Stimulated activated CD4-positive, alpha-beta T cell treated with anti-CD3 and anti-CD28 coated beads, Interleukin-15, amount 100 ng/mL, for 48 hours (primary cell): ENCODE measurements at places on chromosomes 16 and 17.

- DNase-seq, result no peak
Measured at GRCh38 chr17:82272495-82273326, 789 bp downstream of the CSNK1D start.

- DNase-seq, result no peak
Measured at GRCh38 chr16:80718480-80719220, 85.7 kb downstream of the CDYL2 start.

DNA sequence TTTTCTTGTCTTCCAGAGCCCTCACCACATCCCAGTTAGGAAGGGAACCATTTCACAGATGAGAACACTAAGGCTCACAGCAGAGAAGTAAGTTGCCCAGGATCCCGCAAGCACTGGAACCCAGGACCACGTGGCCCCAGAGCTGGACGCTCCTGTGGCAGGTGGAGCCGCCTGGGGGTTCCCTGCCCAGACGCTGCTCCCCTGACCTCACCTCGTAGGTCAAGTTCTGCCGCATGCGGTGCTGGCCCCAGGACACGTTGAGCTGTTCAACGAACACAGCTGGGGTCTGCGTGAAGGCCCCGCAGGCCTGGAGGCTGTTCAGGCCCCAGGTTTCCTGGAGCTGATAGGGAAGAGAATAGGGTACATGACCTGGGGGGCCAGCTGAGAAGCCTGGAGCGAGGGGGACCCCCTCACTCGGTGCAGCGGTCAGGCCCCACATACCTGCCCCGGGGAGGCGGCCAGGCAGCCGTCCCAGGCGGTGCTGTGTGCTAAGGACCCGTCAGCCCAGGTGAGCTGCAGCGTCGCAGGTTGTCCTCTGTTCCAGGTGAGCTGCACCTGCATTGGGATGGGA lies 54.1 kb downstream of the RMI2 start:
- DNase-seq, result no peak

GRCh38 chr17:27888945-27889344 lies 4.2 kb downstream of the LYRM9 start:
- DNase-seq, result no peak

DNA sequence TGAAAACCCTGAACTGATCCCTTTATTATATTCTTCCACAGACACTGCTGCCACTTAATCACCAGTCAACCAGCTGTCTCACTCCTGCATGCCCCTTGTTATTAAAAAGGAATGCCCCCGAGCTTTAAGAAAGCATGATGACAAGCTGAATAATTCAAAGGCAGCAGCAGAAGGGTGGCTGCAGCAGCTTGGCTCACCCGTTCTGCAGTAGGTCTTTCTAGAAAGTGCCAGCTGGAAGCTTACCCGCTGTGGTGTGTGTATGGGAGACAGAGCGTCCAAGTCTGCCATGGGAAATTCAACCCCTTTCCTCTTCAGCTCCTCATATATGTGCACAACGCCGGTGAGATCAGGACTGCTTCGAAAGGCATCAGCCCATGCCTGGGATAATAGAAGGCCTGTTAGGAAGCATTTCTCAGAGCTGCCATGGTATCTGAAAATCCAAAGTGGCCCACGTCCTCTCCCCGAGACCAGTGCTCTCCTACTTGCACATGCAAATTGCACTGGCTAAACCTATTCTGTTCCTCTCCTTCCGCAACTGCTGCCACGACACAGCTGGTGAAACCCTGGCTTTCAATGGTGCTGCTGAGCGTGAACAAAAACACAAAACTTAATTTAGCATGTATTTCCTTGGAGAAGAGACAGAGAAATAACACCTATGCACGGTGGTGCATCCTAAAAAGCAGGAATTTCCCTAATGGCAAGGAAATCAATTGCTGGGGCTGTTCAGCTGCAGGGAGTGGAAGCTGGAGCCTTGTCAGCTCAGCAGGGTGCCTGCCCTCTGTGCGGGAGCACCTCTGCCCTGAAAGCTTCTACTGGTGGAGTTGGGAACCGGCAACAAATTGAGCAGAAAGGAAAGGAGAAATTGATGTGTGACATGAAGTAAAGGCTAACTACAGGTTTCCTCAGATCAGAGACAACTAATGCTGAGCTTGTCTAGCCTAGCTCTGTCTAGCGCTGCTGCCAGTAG lies 47.9 kb upstream of the SREBF1 start:
- DNase-seq, result no peak

DNA sequence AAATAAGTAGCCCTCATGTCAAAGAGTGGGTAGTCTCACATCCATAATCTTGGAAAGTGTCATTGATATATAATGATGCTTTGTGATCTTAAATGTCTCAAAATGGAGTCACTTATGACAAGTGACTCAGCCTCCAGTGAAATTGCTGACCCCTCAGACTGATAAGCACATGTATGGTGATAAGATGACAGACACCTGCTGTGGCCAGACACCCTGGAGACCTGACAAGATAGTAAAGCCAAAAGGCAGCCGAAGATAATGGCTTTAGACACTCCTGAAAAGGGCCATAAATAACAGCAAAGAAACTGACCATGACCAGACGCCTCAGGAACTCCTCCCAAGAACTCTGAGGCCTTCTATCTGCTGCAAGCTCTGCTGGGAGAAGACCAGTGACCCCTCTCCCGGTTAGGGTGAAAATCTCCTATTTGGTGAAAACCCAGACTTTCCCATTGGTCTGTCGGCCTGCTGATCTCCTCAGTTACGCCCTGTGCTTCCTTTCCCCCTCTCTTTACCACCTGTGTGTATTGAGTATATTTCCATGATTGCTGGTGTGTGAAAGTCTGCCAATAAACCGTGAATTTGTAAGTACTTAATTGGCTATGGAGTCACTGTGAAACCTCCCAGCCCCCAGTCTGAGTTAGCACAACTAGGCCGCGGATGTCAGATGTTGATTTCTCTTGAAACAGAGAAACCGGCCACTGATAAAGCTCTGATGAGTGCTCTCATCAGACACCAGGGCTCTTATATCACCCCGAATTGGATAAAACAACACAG lies 226.7 kb upstream of the MYOCD start:
- DNase-seq, result no peak

- DNase-seq, result no peak
Measured at GRCh38 chr16:88902744-88903143, 36.3 kb upstream of the PABPN1L start.

DNA sequence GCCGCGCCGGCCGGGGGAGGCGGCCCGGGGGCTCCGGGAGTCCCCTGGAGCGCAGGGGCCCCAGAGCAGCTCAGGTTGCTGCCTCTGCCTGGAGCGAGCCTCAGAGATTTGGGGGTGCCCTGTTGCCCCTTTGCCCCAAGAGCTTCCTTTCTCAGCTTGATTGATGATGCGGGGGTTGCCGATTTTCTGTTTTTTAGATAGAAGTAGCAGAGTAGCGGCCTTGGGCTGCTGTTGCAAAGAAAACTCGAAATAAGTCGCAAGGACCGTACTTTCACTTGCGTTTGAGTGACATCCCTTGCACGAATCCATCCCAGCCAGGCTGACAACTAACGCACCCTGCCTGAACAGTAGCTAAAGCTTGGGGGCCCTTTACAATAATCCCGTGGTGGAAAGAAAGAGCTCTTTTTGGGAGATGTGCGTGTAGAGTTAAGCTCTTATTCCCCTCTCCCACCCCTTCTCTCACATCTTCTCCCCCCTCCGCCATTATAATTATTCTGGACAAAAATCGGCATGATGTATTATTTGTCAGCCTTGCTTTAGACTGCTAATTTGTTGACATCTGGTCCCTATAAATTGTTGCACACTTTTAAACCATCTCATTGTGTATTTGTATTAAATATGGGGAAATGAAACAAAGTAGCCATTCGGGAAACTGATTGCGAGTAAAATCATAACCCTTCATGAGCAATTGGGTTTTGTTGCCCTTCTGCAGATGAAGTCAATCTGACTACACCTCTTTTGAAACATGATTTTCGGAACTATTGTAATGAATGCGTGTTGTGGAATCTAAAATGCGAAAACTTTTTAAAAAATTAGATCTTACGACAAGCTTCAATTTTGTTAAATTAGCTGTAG lies 873 bp downstream of the USP10 start:
- DNase-seq, result no peak

- no peak for DNase-seq
Measured at GRCh38 chr16:58862334-58863021, 128.4 kb upstream of the GOT2 start.

GRCh38 chr17:77778636-77779489 lies 179.6 kb upstream of the TNRC6C start:
- DNase-seq, result no peak

GRCh38 chr17:64148017-64148631 lies 18.2 kb upstream of the ERN1 start:
- DNase-seq, result no peak

GRCh38 chr17:49401971-49402611 lies 12.6 kb downstream of the PHB1 start:
- no peak for DNase-seq

GRCh38 chr16:57815987-57816745 lies 13.9 kb upstream of the KIFC3 start:
- peak; percentile 44 for DNase-seq

GRCh38 chr17:14741491-14741890 lies 440.6 kb downstream of the HS3ST3B1 start:
- no peak for DNase-seq

DNA sequence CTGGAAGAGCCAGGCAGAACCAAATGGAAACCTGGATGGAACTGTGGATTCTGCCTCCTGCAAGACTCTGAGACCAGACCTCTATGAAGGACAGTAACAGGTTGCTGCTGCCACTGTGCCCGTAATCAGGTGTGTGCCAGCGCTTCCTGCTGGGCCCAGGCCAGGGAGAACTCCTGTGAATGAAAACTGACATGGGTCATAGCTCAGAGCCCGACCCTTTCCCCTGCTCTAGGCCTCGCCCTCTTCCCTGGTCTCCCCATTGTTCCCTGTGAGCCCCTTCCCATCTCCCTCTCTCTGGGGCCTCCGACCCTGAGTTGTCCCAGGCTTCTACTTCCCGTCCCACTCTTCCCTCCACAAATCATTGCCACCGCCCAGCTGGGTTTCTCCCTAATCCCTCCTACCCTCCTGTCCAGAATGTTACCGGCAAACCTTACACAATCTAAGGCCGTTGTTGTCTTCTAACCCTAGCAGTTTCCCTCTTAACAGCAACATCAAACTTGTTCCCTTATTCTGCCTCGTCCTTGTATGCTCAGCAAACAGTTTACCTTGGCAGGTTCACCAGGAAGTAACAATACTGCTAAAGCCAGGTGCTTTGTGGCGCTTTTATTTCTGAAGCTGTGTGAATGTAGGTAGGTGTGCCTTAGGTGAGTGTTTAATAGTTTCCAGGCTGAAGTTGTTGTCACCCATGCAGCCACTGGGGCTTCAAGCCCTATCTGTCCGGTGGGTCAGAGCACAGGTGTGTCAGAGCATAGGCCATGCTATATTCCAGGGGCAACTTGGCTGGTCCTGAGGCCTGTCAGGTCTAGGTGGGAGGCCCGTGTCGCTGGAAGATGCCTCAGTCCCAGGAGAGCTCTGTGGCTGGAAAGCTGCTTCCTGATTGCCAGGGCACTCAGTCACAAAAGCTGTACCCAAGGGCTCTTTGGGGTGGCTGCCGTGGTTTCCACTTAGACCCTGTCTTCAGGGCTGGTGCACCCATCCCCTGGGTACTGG lies 32.0 kb downstream of the SMPD3 start:
- DNase-seq, result no peak

DNA sequence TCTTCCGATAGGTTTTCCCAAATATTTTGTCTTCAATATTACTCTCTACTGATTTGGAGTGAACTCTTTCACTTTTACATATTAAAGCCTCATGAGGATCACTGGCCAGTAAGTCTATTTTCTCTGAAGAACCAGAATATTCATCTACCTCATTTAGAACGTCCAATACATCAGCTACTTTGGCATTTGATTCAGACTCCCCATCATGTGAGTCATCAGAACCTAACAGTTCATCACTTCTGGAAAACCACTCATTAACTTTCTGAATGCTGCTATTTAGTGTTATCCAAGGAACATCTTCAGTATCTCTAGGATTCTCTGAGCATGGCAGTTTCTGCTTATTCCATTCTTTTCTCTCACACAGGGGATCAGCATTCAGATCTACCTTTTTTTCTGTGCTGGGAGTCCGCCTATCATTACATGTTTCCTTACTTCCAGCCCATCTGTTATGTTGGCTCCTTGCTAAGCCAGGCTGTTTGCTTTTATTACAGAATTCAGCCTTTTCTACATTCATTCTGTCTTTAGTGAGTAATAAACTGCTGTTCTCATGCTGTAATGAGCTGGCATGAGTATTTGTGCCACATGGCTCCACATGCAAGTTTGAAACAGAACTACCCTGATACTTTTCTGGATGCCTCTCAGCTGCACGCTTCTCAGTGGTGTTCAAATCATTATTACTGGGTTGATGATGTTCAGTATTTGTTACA lies 30.9 kb downstream of the BRCA1 start:
- no peak for DNase-seq

- DNase-seq, result peak; percentile 100
Measured at GRCh38 chr17:79796763-79797491, at the start of gene CBX8. Gene CBX8, minus strand, starts transcription at chr17:79797077. Its CDS starts 79 bp downstream, at chr17:79796998.

GRCh38 chr16:7209598-7209997 lies 123.0 kb upstream of the RBFOX1 start:
- DNase-seq, result no peak

- no peak for DNase-seq
Measured at GRCh38 chr17:57649731-57650484, 95.2 kb downstream of the CCDC182 start.

- no peak for DNase-seq
Measured at GRCh38 chr16:28824717-28824973, 1.8 kb downstream of the ATXN2L start.

GRCh38 chr17:42409523-42410318 lies 13.3 kb downstream of the CAVIN1 start:
- no peak for DNase-seq

GRCh38 chr17:36608794-36609497 lies 7.6 kb downstream of the MRM1 start:
- DNase-seq, result no peak

DNA sequence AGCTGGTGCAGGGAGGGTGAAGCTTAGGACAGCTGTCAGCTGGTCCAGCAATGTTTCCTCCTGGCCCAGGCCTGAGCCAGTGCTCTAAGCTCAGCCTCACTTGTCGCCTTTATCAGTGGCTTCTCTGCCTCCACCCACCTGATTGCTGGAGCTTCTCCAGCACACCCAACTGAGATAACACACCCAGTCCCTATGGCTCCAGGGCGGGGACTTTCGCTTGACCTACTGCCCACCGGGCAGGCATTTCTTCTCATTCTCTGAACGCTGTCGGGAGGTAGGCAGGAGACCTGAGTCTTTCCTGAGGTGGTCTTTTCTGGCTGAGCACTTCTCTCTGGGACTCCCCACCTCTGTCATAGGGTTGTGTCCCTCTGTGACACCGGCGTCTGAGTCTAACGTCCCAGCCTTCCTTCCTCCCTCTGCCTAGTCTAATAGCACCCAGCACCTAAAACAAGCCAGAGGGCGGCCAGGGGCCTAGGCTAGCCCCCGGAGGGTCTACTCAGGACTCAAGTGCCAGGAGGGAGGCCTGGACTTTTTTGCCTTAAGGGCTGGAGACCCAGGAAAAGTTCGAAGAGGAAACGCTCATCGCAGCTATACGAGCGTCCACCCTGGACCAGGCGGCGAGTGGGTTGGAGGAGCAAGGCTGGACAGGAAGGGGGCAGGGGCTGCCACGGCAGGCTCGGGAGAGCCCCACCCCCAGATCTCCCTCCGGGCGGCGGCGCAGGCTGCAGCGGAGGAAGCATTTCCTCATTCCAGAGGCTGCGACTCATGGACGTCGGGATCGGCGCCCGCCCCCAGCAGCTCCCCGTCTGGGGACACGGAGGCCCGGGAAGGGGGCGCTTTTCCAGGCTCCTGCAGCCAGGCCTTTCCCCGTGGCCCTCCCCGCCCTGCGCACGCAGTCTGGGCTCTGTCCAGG lies 756 bp downstream of the TAX1BP3 start:
- DNase-seq, result no peak

- no peak for DNase-seq
Measured at GRCh38 chr16:20674684-20675487, 22.6 kb downstream of the ACSM1 start.
